SK-N-SH (cell line): ENCODE measurements at places on chromosomes 6 and 20.

- no peak for DNase-seq
Measured at GRCh38 chr6:5162355-5162754, 77.2 kb downstream of the PPP1R3G start.

- no peak for DNase-seq
Measured at GRCh38 chr20:46660487-46660886, 9.2 kb upstream of the SLC13A3 start.

DNA sequence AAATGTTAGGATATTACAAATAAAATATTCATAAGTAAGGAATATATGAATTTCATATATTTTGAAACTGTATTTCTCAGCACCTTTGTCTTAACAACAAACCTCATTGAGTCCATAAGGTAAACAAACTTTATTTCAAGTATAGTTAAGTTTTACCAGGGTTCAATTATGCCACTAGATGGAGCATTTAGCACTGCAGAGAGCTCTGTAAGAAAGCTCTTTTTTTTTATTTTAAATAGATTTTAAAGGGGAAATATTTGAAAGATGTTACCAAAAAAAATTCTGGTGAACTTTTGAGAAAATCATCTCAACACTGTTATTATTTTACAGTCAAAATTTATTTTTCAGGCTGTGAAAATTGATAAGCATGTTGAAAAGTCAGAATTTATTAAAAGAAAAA lies 955.2 kb upstream of the EYS start:
- DNase-seq: peak; percentile 33

- DNase-seq: peak; percentile 42
Measured at GRCh38 chr20:52974179-52974594, 2.0 kb downstream of the TSHZ2 start.

DNA sequence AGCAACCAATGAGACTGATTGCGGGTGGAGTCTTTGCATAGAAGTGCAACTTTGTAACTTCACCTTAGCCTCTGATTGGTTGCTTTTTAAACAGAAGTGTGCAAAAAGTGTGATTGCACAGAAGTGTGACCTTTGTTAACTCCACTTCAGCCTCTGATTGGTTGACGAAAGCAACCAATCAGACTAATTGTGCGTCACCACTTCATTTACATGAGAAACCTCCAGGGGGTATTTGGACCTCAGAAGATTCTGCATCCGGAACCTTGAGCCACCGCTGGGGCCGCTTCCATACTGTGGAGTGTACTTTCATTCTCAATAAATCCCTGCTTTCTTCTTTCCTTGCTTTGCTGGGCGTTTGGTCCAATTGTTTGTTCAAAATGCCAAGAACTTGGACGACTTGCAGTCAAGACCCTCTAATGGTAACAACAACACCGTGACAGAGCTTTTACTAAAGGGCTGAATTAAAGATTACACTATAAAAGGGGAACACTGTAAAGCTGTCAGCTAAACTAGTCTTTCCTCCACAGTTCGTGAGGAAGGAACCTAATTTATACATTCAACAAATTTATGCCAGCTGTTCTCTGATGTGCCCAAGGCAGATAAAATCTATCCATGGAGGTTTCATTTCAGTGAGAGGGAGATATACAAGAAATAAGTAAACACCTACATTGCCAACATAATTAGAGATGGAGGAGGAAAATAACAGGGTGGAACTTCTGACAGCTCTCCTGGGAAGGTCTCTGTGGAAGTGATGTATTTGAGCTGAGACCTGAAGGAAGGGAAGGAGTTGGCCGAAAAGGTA lies 1.4 kb upstream of the HECA start:
- no peak for DNase-seq

- DNase-seq: no peak
Measured at GRCh38 chr6:32830936-32831335, 7.6 kb downstream of the TAP2 start.

GRCh38 chr6:111852725-111853124 lies 20.5 kb downstream of the FYN start:
- DNase-seq: no peak

GRCh38 chr20:61757678-61758563 lies 307.8 kb downstream of the TAF4 start:
- DNase-seq: no peak

DNA sequence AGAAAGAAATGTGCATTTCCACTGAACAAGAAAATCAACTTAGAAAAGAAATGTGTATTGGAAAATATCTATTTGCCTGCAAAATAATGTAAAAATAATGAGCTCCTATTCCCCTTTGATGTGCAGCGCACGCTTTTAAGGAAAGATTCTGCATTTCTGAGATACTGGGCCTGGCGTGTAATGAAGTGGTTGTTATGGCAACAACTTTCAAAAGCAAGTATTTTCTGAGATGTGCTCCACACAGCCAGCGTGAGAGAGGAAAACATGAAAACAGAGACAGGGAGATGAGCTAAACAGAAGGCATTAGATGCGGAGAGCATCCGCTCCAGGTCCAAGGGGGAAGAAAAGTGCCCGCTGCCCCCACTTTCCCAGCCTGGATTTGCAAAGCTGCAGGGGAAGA lies 39.1 kb upstream of the GTSF1L start:
- no peak for DNase-seq

- no peak for DNase-seq
Measured at GRCh38 chr6:38725414-38726183, 10.5 kb downstream of the DNAH8 start.

DNA sequence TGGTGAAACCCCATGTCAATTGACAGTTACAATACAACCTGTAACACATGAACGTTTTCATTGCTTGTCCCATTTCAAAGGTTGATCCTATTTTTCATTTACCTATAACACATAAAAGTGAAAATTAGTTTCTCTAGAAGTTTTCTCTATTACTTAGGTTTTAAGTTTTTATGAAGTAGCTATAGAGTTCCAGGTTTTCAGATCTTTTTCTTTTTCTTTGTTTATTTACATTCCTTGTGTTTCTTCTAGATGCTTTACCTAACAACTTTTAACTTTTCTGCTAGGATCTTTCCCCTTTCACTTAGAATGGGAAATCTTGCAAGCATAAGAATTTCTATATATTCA lies 232.6 kb downstream of the PLCB1 start:
- no peak for DNase-seq

- no peak for DNase-seq
Measured at GRCh38 chr20:57749869-57750268, 40.1 kb upstream of the PMEPA1 start.

GRCh38 chr20:59471653-59472421 lies 132.5 kb upstream of the PHACTR3 start:
- no peak for DNase-seq

- no peak for DNase-seq
Measured at GRCh38 chr6:170050591-170051041, 240.3 kb downstream of the DLL1 start.

- no peak for DNase-seq
Measured at GRCh38 chr20:41632896-41633295, 14.7 kb upstream of the CHD6 start.

DNA sequence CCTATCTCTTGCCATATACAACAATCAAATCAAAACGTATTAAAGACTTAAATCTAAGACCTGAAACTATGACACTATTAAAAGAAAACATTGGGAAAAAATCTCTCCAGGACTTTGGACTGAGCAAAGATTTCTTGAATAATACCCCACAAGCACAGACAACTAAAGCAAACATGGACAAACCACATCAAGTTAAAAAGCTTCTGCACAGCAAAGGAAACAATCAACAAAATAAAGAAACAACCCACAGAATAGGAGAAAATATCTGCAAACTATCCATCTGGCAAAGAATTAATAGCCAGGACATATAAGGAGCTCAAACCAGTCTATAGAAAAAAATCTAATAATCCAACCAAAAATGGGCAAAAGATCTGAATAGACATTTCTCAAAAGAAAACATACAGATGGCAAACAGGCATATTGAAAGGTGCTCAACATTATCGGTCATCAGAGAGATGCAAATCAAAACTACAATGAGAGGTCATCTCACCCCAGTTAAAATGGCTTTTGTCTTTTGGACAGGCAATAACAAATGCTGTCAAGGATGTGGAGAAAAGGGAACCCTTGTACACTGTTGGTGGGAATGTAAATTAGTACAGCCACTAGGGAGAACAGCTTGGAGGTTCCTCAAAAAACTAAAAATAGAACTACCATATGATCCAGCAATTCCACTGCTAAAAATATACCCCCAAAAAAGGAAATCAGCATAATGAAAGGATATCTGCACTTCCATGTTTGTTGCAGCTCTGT lies 76.2 kb downstream of the SNX5 start:
- no peak for DNase-seq

GRCh38 chr20:5470943-5471342 lies 154.2 kb upstream of the PROKR2 start:
- no peak for DNase-seq

DNA sequence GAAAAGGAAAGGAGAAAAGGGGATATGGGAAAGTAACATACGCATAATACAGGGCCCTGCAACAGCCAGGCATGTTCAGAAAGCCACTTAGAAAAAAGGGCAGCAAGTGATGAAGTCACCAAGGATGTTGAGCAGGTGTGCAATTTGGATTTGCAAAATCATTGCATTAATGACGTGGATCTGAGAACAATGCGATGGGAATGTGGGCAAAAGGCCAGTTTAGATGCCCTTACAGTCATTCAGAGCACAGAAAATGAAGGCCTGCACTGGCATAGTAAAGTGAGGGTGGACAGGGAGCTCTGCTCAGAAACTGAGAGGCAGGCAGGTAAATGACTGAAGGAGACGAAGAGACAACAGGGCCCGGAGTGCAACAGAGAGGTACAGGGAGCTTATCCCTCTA lies 123.7 kb upstream of the NHSL1 start:
- DNase-seq: no peak

DNA sequence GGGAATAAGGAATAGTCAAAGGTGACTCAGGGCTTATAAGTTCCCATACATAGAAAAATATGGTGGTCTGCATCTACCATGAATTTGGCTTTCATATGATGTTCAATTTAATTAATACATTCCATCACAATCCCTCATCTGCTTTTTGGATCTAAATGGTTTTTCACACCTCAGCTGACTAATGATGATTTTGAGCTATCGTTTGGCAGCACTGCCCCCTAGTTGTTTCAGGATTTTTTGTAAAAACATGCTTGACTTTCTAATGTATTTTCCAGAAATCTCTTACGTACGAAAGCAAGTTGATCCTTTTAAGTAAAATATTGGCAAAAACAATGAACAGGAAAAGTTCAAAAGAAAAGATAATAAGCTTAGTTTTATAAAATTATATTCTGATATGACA lies 408.6 kb upstream of the ADGRB3 start:
- DNase-seq: no peak

DNA sequence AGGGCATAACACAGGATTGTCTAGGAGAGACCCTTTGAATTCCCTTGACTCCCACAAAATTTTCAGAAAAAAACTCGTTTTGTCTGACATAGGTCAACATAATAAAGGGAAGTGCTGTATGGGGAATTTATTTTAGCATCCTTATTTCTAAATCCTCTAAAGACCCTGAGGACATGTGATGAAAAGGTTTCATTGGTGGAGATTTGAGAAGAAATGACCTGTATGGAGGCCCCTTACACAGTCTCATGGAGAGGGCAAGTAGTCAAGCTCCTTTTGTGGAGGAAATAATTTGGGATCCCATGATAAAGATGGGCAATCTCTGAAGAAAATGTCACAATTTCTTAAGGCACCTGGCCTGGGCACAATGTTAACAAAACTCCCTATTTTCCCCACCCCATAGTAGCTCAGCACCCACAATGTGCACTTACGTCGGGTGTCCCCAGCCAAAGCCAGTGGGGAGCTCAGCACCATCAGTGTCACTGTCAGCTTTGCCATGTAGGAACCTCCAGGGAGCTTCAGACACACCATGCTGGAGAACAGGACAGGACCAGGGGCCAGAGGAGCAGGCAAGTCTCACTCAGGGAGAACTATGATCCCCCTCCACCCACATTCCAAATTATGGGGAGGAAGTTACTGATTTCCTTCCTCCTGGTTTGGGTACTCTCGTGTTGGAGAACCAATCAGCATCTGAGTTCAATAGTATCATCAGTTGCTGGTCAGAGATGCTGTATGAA lies at the start of gene HLA-DRB5:
Gene HLA-DRB5 (minus strand): TSS at position 591 of the 734 bp plus-strand sequence. CDS start 63 bp downstream, at position 528.
- DNase-seq: no peak

GRCh38 chr20:13228771-13229170 lies 7.7 kb downstream of the ISM1 start:
- DNase-seq: no peak

DNA sequence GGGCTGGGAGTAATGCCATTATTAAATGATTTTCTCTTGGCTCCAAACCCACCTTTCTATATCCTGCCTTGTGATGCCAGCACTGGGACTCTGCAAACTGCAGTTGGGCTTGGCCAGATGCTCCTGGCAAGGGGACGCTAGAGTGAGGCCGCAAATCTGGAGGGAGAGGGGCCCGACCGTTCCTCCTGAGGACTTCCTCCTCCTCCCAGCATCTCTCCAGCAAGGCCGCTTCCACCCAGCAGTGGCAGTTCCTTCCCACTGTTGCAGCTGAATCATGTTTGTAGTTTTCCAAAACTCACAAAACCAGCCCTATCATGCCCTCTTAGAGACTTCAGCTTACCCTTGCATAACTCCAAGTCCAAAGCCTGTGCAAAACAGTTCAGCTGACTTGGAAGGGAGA lies 244.4 kb downstream of the FOXA2 start:
- DNase-seq: no peak
